ENCODE measurements at places on chromosomes 16 and 17. TPM values are rescaled to one million over a fixed set of nuclear protein-coding genes. Genes with fewer than 3 reads are reported as not detected.

CRHR1 gene
- total RNA-seq, result not detected

NPIPA3 gene
- total RNA-seq, result 0.54 TPM

TMEM97 gene
- 20.5 TPM for total RNA-seq

CKLF gene
- total RNA-seq, result 73.4 TPM

MVD gene
- total RNA-seq, result 24.4 TPM

LAT gene
- total RNA-seq, result 1.1 TPM

TBC1D3H gene
- total RNA-seq, result not detected

FOXL1 gene
- total RNA-seq, result 0.90 TPM

CHD9 gene
- total RNA-seq, result 70.8 TPM

C1QTNF8 gene
- not detected for total RNA-seq

CAMTA2 gene
- 21.1 TPM for total RNA-seq

CCL5 gene
- not detected for total RNA-seq

TIGD7 gene
- 1.9 TPM for total RNA-seq

SARM1 gene
- 7.8 TPM for total RNA-seq

CCDC144A gene
- total RNA-seq, result 13.7 TPM

HBA1 gene
- total RNA-seq, result not detected

NT5C gene
- 39.8 TPM for total RNA-seq

QRICH2 gene
- total RNA-seq, result 1.8 TPM

GP2 gene
- total RNA-seq, result not detected

ABCC12 gene
- not detected for total RNA-seq

Measured in fibroblast of the aortic adventitia (primary cell).